ENCODE measurements at places on chromosomes 2 and 18. TPM values are rescaled to one million over a fixed set of nuclear protein-coding genes. Genes with fewer than 3 reads are reported as not detected.

EHD3 gene
- 1.7 TPM for total RNA-seq

NDUFV2 gene
- 230 TPM for total RNA-seq

RPIA gene
- total RNA-seq = 21.6 TPM

EML6 gene
- total RNA-seq = 0.34 TPM

DNA sequence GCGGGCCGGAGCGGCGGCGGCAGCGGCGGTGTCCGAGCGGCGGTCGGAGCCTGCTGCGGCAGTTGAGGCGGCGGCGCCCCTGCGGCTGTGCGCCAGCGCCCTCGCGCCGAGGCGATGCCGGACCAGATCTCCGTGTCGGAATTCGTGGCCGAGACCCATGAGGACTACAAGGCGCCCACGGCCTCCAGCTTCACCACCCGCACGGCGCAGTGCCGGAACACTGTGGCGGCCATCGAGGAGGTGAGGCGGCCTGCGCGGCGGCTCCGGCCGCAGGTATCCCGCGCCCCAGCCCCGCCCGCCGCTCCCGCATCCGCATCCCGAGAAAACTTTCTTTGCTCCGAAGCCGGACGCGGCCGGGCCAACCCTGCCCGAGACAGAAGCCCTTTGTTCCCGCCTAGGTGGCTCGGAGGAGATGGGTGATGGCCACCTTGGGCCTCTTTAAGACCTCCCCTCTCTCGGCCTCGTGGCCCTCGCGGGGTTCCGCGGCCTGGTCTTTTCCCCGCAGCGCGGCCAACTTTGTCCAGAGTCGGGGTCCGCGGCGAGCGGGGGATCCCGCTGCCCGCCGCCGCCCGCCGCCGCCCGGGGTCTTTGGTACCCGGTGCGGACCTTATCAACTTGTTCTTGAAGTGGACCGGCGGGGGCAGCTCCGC, 504 bp downstream of the ASAP2 start:
- no peak for DNase-seq

DNA sequence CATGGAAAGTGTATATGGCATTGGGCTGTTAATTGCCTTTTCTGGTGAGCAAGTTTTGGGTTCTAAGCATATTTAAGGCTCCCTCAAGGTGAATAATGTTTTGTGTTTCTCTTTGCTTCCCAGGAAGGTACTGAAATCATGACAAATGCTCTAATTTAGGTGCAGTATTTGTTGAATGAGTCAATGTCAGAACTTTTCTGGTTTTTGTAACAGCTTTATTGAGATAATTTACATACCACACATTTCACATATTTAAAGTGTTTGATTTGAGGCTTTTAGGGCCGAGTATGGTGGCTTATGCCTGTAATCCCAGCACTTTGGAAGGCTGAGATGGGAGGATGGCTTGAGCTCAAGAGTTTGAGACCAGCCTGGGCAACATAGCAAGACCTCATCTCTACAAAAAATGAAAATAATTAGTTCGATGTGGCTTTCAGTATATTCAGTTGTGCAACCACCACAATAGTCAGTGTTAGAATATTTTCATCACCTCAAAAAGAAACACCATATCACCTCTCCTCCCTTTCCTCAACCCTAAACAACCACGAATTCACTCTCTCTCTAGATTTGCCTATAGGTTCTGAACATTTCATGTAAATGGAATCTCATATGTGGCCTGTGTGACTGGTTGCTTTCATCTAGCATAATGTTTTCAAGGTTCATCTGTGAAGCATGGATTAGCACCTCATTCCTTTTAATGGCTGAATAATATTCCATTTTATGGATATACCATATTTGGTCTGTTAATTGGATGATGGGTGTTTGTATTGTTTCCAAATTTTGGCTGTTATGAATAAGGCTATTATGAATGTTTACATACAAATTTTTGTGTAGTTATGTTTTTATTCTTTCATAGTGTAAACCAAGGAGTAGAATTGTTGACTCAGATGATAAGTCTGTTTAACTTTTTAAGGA, 54.9 kb downstream of the MGAT5 start:
- no peak for DNase-seq

DNA sequence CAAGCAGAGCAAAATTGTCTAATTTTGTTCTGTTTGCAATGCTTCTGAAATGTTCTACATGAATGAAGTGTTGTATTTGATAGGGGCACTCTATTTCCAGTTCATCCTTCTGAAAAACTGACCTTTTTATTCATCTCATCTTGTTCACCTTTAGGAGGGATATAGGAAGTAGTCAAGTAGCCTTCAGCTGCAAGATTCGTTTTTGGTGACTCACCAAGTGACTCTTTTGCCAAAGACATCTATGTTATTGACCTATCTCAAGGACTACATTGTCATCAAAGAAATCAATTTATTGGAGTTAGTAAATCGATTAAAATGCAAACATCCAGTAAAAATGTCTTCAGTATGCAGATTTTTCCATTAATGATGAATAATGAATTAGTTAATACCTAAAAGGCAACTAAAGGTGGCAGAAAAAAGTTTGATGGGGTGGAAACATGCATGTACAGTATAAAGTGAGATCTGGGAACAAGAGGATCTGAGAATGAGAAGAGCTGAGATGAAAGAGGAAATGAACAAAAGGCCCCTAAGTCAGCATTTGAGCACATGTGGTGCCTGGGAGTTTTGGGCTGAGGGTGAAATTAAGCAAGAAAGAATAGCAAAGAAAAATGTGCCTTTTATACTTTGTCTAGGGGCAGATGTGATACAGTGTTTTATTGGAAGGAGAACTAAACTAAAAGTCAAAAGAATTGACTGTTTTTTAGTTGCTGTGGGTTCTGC, 255.1 kb upstream of the LINC00305 start:
- DNase-seq = no peak

GRCh38 chr18:31510319-31510718, 12.3 kb downstream of the DSG2 start:
- no peak for DNase-seq

DNA sequence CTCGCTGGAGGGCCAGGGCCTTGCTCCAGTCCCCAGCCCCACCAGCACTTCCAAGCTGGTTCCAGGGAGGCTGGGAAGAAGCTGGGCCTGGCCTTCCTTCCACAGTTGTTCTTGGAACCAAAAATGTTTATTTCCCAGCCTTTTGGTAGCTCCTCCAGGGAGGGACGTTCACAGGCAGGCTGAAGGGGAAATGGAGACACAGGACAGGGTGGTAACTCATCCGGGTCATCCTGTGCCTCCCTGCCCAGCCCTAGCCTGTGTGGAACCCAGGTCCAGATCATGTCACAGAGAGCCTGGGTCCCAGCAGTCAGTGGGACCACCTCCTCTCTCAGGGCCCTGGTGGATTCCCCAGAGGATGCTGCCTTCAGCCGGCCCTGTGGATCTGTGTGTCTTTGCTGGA, 12.5 kb upstream of the ARMC9 start:
- no peak for DNase-seq

DNA sequence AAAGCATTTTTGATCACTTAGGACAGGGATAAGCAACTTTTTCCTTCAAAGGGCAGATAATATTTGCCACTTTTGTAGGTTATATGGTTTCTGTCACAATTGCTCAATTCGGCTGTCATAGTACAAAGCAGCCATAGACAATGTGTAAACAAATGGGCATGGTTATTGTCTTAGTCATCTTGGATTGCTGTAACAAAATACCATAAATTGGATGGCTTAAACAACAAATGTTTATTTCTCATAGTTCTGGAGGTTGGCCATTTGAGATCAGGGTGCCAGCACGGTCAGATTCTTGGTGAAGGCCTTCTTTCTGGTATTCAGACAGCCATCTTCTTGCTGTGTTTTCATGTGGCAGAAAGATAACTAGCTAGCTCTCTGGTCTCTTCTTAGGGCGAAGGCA, 91.2 kb downstream of the TAF4B start:
- DNase-seq = no peak

DNA sequence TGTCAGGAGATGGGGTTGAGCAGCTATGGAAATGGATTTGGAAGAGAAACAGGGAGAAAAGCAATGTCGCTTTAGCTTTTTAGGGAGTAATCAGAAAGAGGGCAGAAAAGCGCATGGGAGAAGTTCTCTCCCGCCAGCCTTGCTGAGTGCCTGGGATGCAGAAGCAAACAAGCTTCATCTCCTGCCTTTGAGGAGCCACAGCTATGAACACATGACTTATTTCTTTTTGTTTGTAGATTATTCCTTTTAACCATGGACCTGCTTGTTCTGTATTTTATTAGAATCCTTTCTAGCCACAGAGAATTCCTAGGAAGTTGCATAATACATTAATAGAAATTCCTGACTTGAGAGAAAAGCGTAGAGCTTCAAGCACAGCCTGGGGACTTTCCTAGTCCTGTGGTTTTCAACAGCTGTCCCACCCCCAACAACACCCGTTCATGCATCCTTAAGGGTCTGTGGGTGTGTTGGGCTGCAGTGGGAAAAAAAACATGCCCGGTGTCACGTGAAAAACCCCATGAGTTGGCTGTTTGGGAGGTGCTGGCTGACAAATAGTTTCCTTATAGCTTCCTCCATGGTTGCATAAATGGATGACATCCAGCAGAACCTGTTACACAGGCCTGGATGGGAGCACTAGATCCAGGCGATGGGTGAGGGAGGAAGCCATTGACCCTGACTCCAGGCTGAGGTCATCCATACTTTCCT, 14.9 kb downstream of the SLC9A4 start:
- DNase-seq = no peak

DNA sequence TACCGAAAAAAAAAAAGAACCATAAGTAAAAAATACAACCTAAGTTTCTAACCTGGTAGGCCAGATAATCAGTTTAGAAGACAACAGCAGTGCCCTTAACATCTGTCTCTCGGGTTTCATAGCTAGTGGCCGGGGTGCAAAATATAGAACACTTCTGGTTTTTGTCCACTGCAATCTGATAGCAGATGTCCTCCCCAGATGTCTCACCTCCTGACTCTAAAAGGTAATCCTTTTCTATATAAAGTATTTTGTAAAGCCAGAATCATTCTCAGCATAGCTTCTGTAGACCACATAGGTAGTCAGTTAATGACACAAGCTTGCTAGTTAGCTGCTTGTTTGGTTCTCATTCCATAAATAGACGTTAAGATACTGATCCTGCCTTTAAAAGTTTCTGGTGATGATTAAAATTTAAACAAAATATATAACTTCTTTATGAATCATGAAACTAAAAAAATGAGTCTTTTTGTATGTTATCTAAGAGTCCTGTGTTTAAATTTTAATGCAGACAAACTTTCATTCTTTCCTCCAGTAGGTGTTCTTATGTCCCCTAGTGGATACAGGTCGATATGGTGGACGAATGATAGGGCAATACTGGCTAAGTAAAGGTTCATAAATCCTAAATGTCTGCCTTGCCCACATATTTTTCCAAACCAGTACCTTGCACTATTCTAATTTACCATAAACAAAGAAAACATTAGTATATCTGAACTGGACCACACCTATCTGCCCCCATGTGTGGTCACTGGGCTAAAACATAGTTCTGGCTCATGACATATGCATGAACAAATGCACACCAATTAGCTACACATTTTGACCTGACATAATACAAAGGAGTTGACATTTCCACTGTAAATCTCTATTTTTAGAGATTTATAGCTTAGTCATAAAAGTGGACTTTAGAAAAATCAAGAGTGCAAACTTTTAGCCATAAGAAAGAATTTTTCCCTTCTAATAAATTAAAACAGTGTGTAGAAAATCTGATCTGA, 171.0 kb downstream of the SRBD1 start:
- DNase-seq = no peak

DNA sequence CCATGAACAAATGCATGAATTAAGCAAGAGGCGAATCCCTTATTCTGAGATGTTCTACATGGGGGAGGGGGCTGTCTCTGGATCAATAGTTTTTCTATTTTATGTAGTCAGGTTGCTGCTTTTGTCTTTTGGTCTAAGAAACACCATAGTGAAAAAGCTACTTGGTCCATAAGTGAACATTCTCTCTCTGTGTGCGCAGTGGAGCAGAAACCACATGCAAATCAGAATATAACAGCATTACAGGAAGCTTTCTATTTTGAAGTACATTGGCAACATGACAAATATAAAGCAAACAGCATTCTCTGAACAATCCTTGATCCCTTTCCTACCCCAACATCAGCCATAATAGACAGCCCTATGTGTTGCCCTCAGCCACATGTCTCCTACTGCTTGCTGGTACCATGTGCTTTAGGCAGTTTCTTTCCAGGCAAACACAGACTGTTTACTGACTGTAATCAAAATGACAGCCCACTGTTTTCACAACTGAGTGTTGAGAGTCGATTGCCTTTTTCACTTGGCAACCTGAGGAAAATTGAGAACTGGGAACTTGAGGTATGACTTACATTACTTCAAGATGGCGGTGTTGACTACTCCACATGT, 10.6 kb downstream of the SCN3A start:
- no peak for DNase-seq

GRCh38 chr18:1544016-1544415, 639.3 kb downstream of the ADCYAP1 start:
- no peak for DNase-seq

- DNase-seq = no peak
Measured at GRCh38 chr2:207983641-207984042, 41.7 kb downstream of the PLEKHM3 start.

Data from CD4-positive, alpha-beta T cell (primary cell).